Activated T-cell treated with anti-CD3 and anti-CD28 coated beads for 48 hours (primary cell): ENCODE measurements at places on chromosomes 11 and 22.

DNA sequence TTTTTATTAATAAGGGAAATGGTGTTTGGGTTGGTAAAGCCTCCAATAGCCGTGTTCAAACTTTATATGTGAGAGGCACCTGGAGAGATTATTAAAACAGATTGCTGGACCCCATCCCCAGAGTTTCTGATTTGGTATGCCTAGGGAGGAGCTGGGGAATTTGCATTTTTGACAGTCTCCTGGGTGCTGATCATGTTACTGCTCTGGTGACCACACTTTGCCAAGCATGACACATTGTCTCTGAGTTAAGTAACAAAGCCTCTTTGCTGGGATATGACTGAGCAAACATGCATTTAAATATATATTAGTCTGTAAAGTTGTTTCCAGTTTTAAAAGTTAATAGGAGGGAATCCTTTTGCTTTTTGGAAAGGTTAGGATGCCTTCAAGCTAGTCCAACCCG, 140.4 kb downstream of the NAV2 start:
- DNase-seq = no peak

DNA sequence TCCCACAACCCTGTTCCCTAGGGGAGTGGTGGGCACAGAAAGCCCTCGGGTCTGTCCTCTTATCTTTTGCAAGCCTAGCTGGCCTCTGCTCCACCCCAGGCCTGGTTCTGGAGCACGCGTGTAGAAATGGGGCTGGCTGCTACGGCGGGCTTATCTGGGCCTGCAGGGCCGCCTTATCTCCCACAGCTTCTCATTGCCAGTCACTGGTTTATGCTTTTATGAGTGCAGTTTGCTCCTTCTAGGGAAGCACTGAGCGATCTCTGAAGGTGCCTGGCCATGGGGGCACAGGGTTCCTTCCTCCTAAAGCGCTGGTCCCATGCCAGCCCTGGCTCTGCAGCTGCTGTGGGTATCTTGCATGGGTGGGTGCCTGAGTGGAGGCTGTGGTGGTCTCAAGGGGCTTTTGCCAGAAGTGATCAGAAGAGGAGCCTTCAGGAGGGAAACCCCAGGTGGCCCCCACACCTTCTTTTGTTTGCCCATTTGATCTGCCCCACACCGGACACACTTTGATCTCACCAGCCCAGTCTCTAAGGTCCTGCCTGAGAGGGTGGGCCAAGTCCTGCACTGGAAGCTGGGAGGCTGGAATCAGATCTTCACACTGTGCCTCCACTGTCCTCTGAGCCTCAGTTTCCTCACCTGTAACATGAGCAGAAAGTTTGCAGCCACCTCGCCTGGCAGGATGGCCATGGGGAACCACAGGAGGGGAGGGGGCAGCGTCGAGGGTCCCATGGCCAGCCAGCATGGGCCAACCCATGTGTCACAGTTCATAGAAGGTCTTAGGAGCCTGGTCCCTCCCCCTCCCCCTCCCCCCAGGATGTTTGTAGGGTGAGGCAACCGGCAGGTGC, 86.6 kb upstream of the FGF3 start:
- no peak for DNase-seq

- DNase-seq = no peak
Measured at GRCh38 chr11:128497776-128498095, 89.6 kb downstream of the ETS1 start.

DNA sequence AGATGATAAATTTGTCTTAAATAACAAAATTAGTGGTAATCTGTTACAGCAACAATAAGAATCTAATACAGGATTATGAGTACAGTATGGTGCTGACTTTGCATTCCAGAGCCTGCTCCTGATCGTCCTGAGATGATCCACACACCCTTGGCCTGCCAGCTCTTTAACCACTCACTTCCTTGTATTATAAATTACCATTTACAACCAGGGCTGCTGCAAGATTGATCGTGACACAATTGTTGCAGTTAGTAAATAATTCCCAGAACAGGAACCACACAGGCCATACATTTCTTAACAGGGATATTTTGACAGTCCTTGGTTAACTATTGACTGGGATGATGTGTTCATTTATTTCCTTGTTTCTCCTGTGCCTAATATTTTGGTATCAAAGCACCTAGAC, 3.8 kb upstream of the CBLIF start:
- DNase-seq = no peak

DNA sequence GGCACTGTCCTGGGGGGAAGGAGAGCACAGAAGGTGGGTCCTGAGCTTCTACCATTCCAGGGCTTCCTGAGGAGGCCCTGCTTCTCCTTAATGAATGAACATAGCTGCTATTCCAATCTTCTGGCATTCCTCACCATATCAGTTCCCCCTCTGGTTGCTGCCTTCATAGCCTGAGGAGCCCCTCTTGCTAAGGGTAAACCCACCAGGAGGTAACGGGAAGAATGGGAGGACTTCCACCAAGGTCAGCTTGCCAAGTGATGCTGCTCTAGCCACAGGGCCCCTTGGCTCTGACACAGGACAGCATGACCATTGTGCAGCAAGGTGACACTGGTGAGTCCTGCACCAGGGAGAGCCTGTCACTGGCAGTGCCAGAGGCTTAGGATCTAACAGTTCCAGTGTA, 1022.5 kb downstream of the TBC1D22A start:
- no peak for DNase-seq

DNA sequence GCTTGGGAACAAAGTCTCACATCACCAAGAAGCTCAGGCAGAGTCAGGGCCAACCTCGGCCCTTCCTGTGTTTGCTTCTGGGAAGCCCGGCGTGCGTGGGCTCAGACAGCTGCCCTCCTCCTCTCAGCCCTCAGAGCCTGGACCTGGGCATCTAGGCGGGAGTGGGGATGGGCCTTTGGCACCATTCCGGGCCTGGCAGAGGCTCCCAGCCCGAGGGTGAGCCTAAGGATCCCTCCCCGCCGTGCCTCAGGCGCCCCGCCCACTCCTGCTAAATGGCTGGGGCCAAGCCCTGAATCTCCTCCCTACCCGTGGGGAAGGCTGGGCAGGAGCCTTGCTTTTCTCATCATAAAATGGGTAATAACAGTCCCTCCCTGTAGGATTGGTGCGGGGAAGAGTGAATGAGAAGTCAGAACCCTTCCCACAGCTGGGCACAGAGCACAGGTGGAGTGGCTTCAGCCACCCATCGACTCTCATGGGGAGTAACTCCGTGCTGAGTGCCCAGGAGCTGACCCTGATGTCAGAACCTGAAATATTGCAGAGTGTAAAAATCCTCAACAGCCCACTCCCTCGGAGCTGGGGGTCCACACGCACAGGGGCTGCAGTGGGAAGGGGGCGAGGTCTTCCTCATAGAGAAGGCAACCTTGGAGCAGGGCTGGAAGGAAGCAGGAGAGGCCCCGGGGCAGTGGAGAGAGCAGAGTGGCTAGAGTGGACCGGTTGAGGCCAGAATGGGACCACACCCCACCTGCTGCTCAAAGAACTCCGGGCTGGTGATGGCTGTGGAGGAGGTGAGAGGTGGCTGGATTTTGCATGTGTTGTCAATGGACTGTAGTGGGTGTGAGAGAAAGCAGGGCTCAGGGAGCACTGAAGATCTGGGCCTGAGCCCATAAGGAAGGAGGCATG, 18.8 kb upstream of the CDKN1C start:
- no peak for DNase-seq

GRCh38 chr11:45414088-45414487, 127.9 kb upstream of the SYT13 start:
- DNase-seq = no peak

- DNase-seq = no peak
Measured at GRCh38 chr22:48346911-48347310, 1480.8 kb downstream of the BRD1 start.

DNA sequence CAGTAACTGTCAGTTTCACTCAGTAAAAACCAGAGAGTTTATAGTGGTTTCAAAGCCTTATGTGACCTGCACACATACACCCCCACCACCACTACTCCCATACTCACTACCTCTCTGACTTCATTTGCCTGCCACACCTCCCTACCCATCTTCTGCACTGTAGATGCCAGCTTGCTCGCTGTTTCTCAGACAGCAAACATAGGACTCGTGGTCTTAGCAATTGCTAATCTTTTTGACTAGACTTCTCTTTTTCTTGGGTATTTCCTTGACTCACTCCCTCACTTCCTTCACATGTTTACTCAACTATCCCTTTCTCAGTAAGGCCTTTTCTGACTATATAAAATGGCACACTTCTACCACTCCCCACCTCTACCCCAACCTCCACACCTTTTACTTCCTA, 27.8 kb downstream of the CEP295 start:
- peak; percentile 31 for DNase-seq

DNA sequence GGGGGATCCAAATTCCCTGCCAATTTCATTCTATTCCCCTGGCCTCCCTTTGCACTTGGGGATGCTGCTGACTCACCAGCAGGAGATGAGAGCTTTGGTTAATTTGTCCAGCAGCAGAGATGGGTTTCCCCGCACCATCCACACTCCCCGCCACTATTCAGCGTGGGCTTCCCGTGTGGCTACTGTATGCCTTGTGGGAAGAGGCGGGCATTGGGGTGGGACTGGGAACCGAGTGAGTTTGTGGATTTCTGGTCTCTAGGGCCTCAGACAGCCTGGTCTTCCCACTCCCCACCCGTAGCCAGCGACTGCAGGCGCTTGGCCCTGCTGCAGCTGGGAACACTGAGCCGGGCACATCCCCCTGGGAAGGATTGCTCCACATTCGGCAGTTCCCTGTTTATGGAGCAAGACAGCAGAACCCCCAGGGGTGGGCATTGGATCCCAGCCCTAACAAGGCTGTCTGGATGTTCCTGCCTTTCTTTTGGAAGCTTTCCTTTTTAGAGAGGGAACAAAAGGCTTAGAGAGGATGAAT, 23.4 kb downstream of the KIAA1671 start:
- no peak for DNase-seq

GRCh38 chr22:28279888-28280287, 360.8 kb upstream of the PITPNB start:
- DNase-seq = no peak

DNA sequence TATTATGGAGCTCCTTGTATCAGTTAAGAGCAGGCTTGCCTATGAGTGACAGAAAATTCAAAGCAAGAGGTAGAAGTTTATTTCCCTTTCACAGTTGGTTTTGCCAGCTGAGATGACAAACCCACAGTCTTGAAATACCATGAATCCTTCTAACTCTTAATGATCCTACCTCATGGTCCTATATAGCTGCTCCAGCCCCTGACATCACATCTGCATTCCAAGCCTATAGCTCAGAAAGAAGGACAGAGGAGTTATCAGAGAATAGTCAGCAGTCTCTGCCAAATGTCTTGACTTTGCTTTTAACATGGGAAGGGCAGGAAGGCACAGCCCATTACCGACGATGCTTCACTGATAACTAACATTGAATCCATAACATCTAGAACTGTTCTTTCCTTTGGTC, 76.2 kb downstream of the APIP start:
- no peak for DNase-seq

DNA sequence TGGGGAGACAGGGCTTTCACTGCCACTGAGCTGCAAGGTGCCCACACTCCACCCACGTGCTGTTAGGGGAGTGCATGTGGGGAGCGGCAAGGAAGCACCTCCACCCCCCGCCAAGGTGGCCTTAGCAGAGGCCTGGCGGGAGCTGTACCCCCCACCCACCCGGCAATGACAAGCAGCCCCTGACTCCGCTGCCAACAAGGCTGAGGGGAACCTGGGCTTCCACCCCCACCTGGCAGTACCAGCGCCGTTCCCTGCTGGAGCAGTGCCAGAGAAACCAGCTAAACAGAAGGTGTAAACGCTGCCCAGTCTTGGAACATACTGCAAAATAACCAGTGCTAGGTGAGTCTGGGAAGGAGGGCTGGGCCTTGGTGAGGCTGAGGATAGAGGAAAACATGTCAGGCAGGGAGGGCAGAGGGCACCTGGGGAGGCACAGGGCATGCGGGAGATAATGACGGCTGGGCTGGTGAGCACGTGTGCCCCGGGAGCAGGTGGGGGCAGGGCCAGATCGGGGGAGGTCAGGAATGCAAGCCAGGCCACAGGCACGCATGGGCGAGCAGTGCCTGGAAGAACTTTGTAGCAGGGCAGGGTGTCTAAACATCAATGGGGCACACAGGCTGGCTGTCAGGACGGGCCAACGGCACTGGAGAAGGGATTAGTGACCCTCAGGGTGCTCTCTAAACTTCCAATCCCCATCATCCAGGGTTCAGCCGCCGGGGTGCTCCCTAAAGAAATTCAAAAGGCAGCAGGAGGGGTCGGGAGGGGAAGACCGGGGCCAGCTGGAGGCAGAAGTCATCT, 6.6 kb downstream of the CERK start:
- DNase-seq = no peak

GRCh38 chr11:86269645-86270044, 25.1 kb downstream of the EED start:
- no peak for DNase-seq

GRCh38 chr11:66438504-66439466, at the start of gene MRPL11:
Gene MRPL11, minus strand, starts transcription at chr11:66438848. Its CDS starts 94 bp downstream, at chr11:66438754.
- peak; percentile 83 for DNase-seq

GRCh38 chr22:46602025-46602424, 18.2 kb upstream of the GRAMD4 start:
- DNase-seq = no peak

GRCh38 chr11:43508511-43508918, 149.8 kb downstream of the TTC17 start:
- DNase-seq = no peak
